Caco-2 (cell line): ENCODE measurements at places on chromosomes 3 and 15.

- no peak for DNase-seq
Observed at GRCh38 chr3:59992578-59992977, 942.8 kb upstream of the CFAP20DC start.

- DNase-seq: no peak
Observed at GRCh38 chr3:73719861-73720260, 95.1 kb upstream of the PDZRN3 start.

DNA sequence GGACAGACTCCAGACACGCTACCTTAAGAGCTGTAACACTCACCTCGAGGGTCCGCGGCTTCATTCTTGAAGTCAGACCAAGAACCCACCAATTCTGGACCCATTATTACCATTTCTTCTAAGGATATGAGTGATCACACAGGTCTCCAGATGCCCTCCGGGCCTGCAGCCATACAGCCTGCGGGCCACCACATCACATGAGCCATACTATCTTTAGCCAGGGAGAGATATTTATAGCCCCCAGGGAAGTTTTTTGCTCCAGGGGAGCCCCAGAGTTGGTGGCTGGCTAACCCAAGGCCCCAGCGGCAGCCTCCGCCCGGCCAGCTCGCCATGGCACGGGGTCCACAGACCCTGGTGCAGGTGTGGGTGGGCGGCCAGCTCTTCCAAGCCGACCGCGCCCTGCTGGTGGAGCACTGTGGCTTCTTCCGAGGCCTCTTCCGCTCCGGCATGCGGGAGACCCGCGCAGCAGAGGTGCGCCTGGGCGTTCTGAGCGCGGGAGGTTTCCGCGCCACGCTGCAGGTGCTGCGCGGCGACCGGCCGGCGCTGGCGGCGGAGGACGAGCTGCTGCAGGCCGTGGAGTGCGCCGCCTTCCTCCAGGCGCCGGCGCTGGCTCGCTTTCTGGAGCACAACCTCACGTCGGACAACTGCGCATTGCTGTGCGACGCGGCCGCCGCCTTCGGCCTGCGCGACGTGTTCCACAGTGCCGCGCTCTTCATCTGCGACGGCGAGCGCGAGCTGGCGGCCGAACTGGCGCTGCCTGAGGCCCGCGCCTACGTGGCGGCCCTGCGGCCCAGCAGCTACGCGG is at the start of gene KBTBD13:
KBTBD13 (plus strand) TSS at position 261 of the 805 bp plus-strand sequence; CDS start at position 331, 70 bp downstream.
- no peak for DNase-seq

DNA sequence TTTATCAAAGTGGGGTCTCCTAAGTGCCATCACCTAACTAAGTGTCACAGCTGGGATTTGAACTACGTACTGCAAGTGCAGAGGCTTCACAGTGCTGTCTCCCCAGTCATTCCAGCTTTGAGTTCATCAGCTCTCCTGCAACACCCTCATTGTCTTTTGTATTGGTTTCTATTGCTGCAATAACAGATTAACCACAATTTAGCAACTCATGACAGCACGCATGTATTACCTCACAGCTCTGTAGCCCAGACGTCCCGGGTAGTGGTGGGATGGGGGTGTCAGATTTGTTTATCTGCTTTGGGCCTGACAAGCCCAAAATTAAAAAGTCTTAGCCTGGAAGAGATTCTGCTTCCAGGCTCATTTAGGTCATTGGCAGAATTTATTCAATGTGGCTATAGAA is 220.5 kb upstream of the LRRN1 start:
- DNase-seq: no peak

- peak; percentile 44 for DNase-seq
Observed at GRCh38 chr3:188712248-188712924, 459.4 kb upstream of the TPRG1 start.

DNA sequence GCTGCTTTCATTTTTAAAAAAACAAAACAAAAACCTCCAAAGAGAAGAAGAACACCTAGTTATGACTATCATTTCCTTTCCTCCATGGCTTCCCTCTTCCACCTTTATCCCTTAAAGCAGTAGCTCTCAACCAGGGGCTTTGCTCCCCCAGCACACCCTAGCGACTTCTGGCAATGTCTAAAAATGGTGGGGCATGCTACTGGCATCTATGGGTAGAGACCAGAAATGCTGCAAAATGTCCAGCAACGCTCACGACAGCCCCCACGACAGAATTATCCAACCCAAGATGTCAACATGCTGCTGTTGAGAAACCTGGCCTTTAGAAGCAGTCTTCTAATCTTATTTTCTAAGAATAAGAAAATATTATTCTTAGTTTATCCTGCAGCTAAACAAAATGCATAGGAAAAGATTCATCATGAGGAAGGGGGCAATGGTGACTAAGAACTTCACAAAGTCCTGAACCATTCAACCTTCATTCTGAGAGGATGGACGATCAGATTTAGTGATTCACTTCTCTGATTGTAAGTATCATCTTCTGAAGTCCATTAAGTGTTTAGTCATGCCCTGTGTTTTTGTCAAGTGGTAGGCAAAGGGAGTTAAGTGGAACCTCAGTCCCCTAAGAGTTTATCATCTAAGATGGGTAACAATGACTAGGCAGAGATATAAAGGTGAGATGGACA is 81.7 kb downstream of the CCNL1 start:
- no peak for DNase-seq

GRCh38 chr3:128517648-128518047 is 24.6 kb upstream of the GATA2 start:
- no peak for DNase-seq

DNA sequence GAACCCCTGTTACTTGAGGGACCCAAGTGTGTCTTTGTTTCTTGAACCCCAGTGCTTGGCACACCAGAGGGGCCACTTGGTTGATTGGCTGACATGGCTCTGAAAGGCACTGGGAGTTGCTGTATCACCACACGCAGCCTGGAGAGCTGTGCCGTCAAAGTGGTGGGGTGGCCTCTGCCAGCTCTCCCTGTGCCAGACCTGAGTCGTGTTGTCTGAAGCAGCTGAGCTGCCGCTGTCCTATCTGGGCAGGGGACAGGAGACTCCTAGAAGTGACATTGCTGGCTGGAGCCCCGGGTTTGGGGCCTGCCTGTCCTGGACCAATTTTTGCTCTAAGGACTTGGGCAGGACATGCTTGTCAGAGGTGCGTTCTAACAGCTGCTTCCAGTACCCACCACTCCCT is 5.5 kb upstream of the SNX22 start:
- no peak for DNase-seq

DNA sequence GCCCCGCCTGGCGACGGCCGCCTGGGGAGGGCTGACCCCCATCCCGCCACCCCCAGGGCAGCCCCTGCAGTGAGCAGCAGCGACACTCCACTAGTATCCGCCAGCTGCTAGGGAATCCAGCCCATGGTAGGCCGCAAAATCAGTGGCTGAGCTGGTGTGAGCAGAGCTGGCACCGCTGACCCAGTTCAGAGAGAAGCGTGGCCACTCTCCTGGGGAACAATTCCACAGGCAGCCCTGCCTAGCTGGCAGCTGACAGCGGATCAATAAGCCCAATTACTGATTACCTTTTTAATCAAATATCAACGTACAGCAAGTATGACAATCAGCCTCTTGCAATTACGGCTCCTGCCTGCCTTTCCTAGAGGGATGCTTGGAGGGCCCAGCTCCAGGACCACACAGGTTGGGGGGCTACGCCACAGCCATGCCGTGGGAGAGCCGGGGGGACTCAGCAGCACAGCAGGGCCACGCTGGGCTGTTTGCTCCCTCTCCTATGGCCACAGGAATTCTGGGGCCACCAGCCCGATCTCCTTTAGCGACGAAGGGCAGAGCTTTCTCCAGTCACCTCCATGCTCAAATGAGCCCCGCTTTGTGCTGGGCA is 13.9 kb downstream of the DNAJB8 start:
- no peak for DNase-seq

DNA sequence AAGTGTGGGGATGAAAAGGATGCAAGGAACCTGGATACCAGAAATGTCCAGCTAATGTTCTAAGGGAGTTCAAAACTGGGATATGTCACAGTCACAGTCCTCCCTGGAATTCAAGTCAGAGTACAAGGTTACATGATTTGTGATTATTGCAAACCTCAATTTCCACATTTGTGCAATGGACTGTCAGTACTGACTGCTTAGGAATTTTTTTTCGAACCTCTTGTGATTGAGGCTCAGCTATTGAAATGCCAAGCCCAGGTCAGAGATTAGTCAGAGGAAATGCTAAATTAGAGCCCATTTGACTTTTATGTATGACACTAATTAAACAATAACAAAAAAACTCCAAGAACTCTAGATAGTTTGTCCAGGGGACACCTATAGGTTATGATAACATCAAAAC is 210.2 kb downstream of the THSD4 start:
- DNase-seq: no peak

DNA sequence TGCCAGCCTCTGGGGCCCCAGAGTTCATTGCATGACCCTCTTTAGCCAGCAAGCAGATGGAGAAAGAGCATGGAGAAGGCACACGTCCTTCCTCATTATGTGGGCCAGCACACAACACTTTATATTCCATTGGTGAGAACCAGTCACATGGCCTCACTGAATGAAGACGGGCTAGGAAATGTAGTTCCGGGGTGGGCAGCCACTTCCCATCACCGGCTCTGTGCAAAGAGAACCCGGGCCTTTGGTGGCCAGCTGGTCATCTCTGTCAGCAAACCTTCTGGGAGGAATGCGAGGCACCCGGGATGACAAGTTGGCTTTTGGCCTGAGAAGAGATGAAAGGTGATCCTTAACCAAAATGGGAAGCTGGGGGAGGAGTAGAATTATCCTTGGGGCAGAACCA is 90.2 kb upstream of the VGLL4 start:
- no peak for DNase-seq

DNA sequence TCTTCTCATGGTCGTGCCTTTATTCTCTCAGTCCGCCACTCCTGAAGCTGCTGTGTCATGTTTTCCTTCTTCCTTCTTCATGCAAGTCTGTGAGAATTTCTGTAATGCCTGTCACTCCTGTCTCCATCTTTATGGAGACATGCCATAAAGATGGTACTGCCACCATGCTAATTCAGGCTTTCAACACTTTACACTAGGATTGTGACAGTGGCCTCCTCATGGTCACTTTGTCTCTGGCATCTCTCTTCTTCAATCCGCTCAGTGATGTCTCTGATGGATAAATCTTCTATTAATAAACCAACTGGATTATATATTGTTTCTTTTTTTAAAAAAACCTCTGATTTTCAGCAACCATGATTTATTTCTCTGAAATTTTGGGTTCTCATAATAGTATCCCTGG is 18.1 kb downstream of the PPM1L start:
- DNase-seq: no peak

GRCh38 chr3:151722856-151723255 is 10.9 kb upstream of the AADACL2 start:
- no peak for DNase-seq

DNA sequence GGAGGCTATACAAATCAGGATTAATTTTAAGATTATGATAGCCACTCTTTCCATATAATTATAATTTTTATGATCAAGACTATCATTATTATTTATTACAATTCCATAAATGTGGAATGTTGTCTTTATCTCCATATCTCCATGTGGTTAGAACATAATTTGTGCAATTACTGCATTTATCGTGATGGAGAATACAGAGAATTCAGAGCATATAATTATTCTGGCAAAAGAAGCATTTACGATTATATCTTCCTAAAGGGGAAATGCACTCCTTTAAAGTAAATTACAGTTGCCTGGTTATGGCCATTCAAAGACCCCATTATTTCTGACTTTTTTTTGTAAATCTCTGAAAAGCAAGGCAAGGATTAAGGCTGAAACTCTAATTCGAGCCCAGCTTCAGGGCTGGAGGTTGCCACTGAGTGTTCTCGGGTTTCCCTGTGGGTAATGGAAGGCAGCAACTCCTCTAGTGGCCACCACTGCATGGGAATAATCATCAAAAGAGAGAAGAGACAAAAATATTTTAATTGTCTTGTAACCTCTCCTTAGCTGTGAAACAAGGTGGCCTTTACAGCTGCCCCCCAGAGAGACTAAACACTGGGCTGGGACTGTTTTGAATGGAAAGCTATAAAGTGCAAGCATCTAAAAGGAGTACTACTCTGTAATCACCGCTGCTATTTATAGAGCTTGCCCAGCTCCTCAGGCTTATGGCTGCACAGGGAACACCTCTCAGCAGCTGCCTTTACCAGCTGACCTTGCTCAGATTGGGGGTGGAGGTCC is 59.8 kb upstream of the PRTG start:
- DNase-seq: no peak

GRCh38 chr3:145857956-145858355 is 303.0 kb downstream of the PLOD2 start:
- no peak for DNase-seq

- no peak for DNase-seq
Observed at GRCh38 chr15:68423359-68424296, 8.3 kb downstream of the ITGA11 start.

DNA sequence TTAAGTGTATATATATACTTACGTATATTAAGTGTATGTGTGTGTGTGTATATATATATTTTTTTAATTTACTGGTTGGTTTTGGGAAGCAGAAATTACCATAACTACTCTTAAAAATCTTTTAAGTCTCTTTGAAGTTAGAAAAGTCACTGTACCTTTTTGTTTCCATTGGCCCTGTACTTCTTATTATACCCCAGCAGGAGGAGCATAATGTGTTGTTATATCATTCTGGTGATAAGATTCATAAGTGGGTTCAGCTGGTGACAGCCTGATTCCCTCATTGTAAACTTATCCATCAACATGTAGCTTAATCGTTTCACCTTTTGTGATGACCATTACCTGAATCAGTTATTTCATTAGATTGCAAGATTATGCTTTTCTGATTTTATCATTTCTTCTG is 30.8 kb downstream of the MLH1 start:
- DNase-seq: no peak

DNA sequence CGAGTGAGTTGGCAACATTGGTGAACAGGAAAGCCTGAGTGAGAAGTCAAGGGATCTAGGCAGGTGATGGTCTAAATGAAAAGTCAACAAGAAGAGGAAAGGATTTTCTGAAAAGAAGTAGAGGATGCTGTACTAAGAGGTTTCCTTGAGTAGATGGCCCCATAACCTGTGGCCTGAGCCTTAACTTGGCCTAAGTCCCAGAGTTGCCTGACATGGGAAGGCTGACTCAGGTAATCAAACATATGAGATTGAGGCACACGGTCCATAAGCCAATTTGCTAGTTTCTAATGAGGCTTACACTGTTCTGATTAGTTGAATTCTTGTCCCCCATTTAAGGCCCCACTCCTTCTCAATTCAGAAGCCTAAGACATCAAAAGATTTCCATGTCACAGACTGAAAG is 262.5 kb upstream of the LMCD1 start:
- no peak for DNase-seq

GRCh38 chr3:32816439-32817256 is 1.1 kb upstream of the TRIM71 start:
- peak; percentile 76 for DNase-seq

- peak; percentile 23 for DNase-seq
Observed at GRCh38 chr3:142366434-142366833, 81.4 kb downstream of the XRN1 start.
